ENCODE measurements at places on chromosomes 2 and 18.
A peak's percentile ranks its signal among the peaks of the same experiment; 100 is the strongest.

DNA sequence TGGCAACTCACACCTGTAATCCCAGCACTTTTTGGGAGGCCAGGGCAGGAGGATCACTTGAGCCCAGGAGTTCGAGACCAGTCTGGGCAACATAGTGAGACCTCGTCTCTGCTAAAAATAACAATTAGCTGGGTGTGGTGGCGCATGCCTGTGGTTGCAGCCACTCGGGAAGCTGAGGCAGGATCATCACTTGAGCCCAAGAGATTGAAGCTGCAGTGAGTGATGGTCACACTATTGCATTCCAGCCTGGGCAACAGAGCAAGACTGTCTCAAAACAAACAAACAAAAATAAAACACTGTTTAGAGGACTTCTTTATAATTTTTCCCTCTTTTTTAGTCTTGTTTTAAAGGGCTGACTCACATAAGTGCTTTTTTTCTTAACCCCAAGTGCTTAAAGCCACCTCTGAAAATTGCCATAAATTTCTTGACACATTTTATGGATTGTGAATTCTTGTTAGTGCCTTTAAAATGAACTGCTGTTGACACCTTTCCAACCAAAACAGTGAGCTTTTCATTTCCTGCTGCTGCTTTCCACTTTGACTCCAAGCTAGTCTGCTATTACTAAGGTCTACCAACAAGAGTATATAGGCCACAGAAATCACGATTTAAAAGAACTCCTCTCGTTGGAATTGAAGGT is 41.7 kb downstream of the CYP20A1 start:
- DNase-seq = no peak

GRCh38 chr2:240146141-240146561 is 5.7 kb upstream of the OTOS start:
- no peak for DNase-seq

- peak; percentile 47 for DNase-seq
Observed at GRCh38 chr2:9310377-9310776, 103.8 kb downstream of the ASAP2 start.

DNA sequence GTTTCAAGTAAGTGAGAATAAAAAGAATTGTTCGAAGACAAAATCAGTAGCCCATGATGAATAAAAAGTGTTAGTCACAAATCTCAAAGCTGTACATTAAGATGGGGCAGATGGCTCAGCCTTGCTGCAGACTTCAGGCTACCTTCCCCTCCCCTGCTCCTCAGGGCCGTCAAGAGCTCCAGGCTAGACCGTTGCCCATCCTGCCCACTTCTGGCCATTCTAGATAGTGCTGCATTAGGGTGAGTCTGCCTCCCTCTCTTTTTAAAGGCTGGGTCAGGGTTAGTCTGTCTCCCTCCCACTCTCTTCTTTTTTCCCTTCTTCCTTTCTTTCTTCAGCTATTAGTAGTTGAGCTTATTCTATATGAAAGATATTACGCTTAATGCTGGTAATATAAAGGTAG is 86.0 kb downstream of the MAPRE2 start:
- DNase-seq = no peak

DNA sequence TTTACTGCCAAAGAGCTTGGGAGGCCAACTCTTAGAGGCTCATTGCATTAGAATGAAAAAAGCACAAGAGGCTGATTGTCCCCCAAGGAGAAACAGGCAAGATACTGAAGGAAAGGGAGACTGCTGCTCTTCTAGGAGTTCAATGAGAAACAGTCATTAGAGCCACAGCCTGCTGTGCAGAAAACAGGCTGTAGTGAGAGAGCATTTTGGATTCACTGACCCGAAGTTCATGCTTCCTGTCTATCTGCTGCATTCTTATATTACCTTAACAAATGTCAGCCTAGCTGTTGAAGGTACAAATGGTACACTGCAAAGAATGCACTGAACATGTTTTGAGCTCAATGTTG is 423.3 kb downstream of the SETBP1 start:
- no peak for DNase-seq

DNA sequence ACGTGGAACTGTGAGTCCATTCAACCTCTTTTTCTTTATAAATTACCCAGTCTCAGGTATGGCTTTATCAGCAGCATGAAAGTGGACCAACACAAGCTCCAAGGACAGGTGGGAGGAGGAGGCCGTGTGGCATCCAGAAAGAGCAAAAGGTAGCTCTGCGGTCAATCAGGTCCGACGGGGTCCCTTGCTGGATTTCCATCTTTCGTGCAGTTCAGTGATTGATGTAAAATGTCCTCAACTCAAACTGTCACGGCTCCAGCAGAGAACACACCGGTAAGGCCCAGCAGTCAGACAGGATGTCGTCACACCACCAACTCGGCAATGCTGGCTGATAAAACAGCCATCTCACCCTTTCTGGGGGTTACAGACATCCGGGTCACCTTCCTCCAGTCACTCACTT is 123.3 kb downstream of the PXDN start:
- DNase-seq = no peak

All from colonic mucosa (tissue), 4 donors.